ENCODE measurements at places on chromosomes 12 and 14. TPM values are rescaled to one million over a fixed set of nuclear protein-coding genes. Genes with fewer than 3 reads are reported as not detected.

DNA sequence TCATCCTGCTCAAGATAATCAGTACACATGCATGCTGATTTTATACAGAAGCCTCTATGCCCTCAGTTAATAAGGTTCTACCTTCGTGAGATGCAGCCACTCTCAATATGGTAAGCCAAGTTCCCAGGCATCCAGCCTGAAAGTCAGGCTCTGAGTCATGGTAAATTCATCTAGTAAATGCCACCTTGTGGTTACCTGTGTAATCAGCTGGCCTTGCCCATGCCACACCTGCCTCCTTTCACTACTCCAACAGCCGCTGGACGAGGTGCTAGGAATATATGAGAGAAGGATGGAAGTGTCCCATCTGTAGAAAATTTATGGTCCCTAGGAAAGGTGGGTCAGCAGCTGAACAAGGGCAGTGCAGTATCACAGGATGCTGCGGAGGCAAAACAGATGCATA is 207.3 kb downstream of the SSPN start:
- DNase-seq: no peak

BDKRB1 gene
- 0.75 TPM for polyA plus RNA-seq

DNA sequence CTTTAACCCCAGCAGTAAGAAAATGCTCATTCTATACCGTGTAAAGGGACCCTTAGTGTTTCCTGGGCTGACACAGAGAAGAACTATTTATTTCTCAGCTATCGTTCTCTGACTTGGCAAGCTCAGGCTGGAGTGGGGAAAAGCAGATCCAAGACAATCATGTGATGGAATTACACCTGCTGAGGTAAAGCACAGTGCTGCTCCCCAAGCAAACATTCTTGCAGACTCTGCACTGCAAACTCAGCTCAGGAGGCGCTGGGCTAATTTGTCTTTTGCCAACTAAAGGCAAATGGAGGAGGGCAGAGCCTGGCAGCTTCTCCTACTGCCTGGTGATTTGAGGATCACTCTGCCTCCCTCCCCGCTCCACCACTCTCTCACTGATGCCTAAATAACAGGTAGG is 57.8 kb upstream of the FUT8 start:
- DNase-seq: no peak

TTC9 gene
- polyA plus RNA-seq: 6.1 TPM

APOF gene
- polyA plus RNA-seq: not detected

GRCh38 chr14:33545696-33546095 is 405.2 kb downstream of the EGLN3 start:
- no peak for DNase-seq

DNA sequence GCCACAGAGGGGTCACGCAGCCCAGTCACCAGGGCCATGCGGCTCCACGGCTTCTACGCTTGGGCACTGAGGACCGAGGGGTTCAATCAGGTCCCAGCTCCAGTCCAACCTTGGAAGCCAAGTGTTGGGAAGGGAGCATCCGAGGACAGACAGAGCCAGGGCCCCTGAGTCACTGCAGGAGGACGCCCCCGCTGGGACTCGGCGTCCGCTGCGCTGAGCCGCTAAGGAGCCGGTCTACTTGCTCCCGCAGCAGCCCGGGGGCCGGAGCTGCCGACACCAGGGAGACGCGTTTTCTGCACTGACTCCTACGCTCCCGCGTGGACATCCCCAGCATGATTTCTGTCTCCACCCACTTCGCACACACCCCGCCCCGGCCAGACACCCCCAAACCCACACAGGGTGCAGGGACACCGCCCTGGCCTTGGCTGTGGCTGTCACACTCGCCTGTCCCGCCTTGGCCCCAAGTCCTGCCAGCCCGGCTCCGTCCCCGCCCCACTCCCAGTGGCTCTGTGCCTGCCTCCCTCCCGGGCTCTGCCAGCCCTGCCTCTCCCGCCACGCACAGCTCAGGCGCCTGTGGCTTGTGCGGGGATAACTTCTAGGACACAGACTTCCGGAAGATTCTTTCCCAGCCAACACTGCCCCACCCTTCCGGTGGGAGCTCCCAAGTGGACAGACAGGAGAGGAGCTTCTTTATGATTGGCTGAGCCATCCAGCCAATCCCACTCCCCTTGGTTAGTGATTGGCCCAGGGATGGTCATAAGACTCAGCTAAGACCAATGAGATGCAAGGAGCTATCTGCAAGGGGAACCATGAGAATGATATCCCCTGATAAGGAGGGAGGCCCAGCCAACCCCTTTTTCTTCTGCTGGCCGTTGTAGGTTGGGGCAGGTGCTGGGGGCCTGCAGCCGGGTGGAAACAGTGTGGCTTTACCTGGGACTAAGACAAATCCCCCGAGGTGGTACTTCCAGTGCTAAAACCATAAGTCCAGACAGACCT is 118.9 kb upstream of the SFSWAP start:
- no peak for DNase-seq

GRCh38 chr12:13170892-13171490 is 25.5 kb upstream of the EMP1 start:
- no peak for DNase-seq

TRPV4 gene
- 1.2 TPM for polyA plus RNA-seq

DNA sequence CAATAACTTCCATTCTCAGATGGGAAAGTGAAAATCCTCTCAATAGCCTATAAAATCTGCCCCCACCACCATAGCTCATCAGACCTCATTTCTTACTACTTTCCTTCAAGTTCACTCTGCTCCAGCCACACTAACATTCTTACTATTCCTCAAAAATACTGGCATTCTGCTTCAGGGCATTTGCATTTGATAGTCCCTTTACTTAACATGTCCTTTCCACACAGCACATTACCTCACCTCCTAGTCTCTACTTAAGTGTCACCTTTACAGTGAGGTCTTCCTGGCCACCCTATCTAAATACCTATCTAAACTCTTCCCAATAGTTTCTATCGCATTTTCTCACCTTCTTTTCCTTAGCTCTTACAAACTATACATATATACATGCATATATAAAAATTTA is 6.8 kb downstream of the EML5 start:
- no peak for DNase-seq

GRCh38 chr14:98404811-98405210 is 867.2 kb downstream of the BCL11B start:
- DNase-seq: no peak

GRCh38 chr12:122081083-122081696 is 2.6 kb downstream of the MLXIP start:
- DNase-seq: no peak

RND1 gene
- polyA plus RNA-seq: 0.70 TPM

GRCh38 chr12:68397566-68398158 is 65.5 kb upstream of the MDM1 start:
- no peak for DNase-seq

- no peak for DNase-seq
Observed at GRCh38 chr14:95340201-95340697, 20.5 kb upstream of the CLMN start.

DNA sequence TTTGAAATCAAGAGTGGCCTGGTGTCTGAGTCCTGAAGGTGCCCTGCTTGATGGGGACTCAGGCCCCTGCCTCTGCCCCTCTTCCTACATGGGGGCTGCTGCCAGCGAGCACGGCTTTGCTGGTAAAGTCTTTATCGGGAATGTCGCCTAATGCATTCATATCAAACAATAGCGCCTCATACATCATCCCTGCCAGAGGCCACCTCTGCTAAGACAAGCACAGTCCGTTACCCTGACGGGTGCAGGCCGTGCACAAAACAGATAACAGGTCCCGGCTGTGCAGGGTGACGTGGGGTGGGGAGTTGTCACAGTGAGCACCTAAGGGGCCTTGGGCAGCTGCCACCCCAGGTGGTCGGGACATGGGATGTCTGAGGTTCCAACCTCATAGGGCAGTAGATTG is 68.4 kb upstream of the FAM222A start:
- DNase-seq: no peak

- peak; percentile 87 for DNase-seq
Observed at GRCh38 chr12:68406134-68406576, 74.0 kb upstream of the MDM1 start.

All from muscle of arm (tissue), 14 donors.